T-helper 17 cell (primary cell): ENCODE measurements at places on chromosomes 7 and 10. TPM values are rescaled to one million over a fixed set of nuclear protein-coding genes. Genes with fewer than 3 reads are reported as not detected.

NPM3 gene
- total RNA-seq, result 13.1 TPM

DNA sequence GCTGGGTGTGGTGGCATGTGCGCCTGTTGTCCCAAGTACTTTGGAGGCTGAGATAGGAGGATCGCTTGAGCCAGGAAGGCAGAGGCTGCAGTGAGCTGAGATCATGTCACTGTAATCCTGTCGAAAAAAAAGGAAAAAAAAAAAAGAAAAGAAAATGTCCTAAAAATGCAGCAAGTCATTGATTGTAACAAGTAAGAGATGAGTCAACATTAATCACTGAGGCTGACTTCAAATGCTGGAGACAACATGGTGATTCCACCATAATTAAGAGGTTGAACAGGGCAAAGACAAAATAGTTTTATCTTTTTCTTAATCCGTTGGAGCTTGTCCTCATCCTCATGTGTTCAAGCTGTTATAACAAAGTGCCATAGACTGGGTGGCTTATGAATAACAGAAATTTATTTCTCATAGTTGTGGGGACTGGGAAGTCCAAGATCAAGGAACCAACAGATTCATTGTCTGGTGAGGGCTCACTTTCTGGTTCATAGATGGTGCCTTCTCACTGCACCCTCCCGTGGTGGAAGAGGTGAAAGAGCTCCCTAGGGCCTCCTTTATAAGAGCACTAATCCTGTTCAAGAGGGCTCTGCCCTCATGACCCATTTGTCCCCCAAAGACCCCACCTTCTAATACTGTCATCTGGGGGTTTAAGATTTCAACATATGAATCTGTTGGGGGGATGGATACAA is 60.3 kb downstream of the TBXAS1 start:
- peak overlapping the region; percentile 8 for H3K4me3 ChIP-seq
- no peak for DNase-seq
- H3K27ac ChIP-seq, result no peak overlapping the region
- peaks cover 3% of the 10 kb centered on the region for H3K4me1 ChIP-seq
- H3K27me3 ChIP-seq, result no peaks in the 10 kb centered on the region
- peaks cover 3% of the 10 kb centered on the region for H3K36me3 ChIP-seq

DNA sequence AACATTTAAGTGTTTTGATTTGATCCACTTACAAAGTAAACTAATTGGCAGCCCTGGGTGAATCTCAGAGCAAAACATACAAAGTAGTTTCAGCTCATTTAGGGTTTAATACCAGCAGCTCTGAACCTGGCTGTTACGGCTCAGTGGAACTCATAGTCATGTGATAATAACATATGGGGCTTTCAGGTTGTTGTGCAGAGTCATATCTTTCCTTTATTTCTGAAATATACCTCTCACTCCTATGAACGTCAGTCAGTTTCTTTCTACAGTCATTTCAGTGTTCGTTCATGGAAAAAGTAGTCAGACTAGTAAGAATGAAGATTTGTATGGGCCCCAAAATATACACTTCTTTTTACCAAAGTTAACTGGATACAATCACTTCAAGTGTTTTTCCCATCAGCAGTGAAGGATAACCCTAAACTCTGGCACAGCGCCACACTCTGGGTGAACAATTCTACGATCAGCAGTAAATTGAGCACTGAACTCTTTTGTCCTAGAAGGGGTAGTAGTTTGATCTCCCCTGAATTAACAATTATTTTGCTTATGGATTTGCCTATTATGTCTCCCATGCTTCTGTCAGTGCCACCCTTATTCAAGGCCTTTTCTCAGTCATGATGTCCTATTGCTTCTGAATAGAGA is 218.6 kb downstream of the THSD7A start:
- H3K36me3 ChIP-seq, result no peaks in the 10 kb centered on the region
- no peak overlapping the region for H3K4me3 ChIP-seq
- H3K27ac ChIP-seq, result no peak overlapping the region
- H3K27me3 ChIP-seq, result no peaks in the 10 kb centered on the region
- H3K4me1 ChIP-seq, result no peaks in the 10 kb centered on the region
- no peak for DNase-seq

GRCh38 chr7:27186668-27187474 is 1.8 kb upstream of the HOXA11 start:
- DNase-seq, result no peak
- peak overlapping the region; percentile 69 for H3K27ac ChIP-seq
- H3K27me3 ChIP-seq, result peaks cover 89% of the 10 kb centered on the region
- H3K36me3 ChIP-seq, result peaks cover 4% of the 10 kb centered on the region
- peaks cover 32% of the 10 kb centered on the region for H3K4me1 ChIP-seq
- H3K4me3 ChIP-seq, result peak overlapping the region; percentile 7

DNA sequence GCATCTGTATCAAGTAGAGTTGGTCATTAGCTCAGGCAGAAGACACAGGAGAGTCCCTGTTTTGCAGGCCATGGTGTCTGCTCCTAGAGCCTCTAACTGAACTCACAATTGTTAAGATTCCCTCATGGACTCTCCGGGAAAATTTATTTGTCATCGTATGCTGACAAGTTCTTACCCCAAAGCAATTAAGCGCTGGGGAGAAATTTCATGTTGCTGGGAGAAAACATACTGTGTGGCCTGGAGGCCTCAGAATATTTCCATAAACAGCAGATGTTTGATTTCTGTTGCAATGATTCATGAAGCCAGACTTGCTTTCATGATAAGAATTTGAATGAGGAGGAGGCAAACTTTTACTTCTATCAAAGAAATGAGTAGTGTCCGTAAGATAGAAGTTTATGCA is 583.2 kb downstream of the GATA3 start:
- peaks cover 4% of the 10 kb centered on the region for H3K27me3 ChIP-seq
- H3K27ac ChIP-seq, result no peak overlapping the region
- no peak for DNase-seq
- no peaks in the 10 kb centered on the region for H3K4me1 ChIP-seq
- H3K36me3 ChIP-seq, result no peaks in the 10 kb centered on the region
- no peak overlapping the region for H3K4me3 ChIP-seq

ARHGAP22 gene
- total RNA-seq, result 1.4 TPM

DNA sequence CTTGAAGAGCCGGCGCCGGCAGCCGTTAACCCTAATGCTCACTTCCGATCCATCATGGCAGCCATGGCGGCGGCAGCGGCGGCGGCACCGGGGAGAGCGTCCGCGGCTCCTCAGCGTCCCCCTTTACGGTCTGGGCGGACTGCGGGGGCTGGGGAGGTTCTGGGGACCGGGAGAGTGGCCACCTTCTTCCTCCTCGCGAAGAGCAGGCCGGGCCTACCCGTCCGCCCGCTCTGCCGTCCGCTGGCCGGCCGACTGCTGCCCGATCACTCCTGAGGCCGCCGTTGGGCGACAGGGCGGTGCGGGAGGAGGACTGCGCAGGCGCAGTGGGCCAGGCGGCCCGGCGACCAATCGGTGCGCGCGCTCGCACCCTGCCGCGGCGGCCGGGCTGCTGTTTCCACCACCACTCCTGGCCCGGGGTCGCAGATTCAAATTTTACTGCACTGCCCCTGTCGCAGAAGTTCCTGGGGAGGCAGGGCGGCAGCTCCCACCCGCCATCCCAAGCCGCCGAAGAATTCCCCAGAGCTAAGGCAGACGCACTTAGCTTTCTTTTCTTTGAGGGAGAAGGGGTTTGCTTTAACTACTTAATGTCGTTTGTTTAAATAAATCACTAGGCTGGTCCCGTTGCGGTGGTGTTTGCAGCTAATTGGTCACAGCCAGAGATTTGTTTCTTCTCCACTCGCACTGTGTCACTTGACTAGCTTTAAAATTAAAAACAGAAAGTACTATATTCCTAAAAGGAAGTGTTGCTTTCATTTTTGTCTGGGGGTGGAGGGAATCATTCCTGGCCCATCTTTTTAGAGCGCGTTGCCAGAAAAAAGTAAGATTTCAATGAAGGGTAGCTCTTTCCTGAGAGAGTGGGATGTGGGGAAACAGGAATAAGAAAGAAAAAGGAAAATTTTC is at the start of gene KIF5B:
Gene KIF5B (minus strand): TSS at position 290 of the 900 bp plus-strand sequence. CDS start 452 bp downstream, outside the sequence.
- H3K4me1 ChIP-seq, result peaks cover 31% of the 10 kb centered on the region
- DNase-seq, result peak; percentile 89
- no peaks in the 10 kb centered on the region for H3K36me3 ChIP-seq
- H3K27ac ChIP-seq, result peak within 1 kb of the TSS; percentile 96
- H3K27me3 ChIP-seq, result no peaks in the 10 kb centered on the region

GRCh38 chr7:123746931-123747488 is 1.8 kb downstream of the WASL start:
- no peaks in the 10 kb centered on the region for H3K27me3 ChIP-seq
- H3K36me3 ChIP-seq, result peaks cover 3% of the 10 kb centered on the region
- peak overlapping the region; percentile 96 for H3K4me3 ChIP-seq

DNA sequence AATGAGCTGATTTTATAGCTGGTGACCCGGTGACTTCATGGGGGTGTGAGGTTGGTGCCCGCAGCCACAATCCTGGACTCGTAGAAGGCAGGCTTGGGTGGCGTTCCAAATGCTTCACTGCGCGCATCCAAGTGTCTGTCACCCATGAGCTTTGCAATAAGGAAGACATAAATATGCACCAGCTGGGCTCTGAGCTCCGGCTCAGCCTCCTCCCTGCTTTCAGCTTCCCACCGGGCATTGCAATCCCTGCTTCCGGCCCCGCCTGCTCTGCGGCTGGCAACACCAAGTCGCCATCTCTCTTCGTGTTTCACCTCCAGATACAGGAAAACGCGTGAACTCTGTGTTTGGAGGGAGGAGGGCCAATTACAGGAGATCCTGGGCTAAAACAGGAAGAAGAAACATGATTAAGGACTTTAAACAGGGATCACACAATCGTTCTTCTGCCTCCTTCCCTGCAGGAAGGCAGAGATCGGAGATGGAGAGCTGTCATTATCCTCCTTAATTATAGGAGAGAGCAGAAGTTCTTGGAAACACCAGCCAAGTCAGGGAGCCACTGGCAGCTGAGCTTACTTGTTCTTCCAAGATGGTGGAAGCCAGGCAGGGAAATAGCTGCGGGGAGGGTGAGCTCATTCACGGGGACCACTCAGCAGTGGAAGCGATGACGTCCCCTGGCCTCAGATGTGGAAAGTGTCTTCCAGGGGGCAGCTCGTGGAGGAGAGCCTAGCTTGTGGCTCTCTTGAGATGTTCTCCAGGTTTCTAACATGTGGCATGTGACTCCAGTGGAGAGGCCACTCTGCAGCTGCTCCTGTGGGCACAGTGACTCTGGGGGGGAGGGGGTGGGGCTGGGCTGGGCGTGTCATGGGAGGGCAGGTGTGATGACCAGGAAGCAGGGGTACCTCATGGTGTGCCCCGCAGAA is 134.9 kb downstream of the CAMK1D start:
- H3K4me3 ChIP-seq, result no peak overlapping the region
- DNase-seq, result no peak
- H3K27me3 ChIP-seq, result no peaks in the 10 kb centered on the region

- H3K4me3 ChIP-seq, result peak overlapping the region; percentile 86
- H3K36me3 ChIP-seq, result peaks cover 22% of the 10 kb centered on the region
- peak overlapping the region; percentile 94 for H3K27ac ChIP-seq
- H3K4me1 ChIP-seq, result peaks cover 77% of the 10 kb centered on the region
Observed at GRCh38 chr7:130896898-130897514, 163.0 kb upstream of the KLF14 start.

DNA sequence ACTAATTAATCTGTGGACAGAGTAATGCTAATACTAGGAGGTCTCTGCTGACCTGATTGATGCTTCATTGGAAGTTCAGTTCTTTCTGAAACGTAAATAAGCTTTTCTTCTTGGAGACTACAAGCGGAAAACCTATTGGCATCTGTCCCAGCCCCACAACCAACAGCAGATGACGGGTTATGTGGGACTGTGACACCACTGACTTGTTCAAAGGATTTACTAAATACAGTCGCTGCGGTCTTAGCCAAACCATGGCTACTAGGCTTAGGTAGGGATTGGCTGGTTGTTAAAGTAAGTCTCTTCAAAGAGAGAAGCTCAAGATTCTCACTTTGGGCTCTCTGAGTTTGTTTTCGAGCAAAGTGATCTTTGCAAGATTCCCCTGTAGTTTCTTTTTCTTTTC is 68.3 kb downstream of the HYCC1 start:
- H3K4me1 ChIP-seq, result no peaks in the 10 kb centered on the region
- peaks cover 6% of the 10 kb centered on the region for H3K36me3 ChIP-seq
- H3K4me3 ChIP-seq, result no peak overlapping the region
- H3K27me3 ChIP-seq, result no peaks in the 10 kb centered on the region
- H3K27ac ChIP-seq, result no peak overlapping the region
- DNase-seq, result no peak

MACC1 gene
- total RNA-seq, result 0.42 TPM

DNA sequence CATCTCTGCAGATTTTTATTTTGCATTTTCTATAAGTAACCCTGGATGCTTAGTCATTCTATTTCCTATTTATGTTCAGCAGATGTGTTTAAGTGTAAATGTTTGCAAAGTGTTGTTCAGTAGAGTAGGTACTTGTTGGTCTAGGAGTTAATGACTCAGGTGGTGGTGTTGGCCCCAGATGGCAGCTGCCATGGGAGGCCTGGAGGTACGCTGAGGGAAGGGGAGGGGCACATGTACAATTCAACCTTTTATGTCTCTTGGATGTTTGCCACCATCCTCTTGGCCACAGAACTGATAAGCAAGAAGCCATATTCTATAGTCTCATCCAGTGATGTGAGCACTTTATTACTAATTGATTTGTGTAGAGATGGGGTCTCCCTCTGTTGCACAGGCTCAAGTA is 68.1 kb upstream of the SLC39A12 start:
- DNase-seq, result no peak
- no peak overlapping the region for H3K27ac ChIP-seq
- H3K36me3 ChIP-seq, result no peaks in the 10 kb centered on the region
- H3K4me3 ChIP-seq, result no peak overlapping the region

DNA sequence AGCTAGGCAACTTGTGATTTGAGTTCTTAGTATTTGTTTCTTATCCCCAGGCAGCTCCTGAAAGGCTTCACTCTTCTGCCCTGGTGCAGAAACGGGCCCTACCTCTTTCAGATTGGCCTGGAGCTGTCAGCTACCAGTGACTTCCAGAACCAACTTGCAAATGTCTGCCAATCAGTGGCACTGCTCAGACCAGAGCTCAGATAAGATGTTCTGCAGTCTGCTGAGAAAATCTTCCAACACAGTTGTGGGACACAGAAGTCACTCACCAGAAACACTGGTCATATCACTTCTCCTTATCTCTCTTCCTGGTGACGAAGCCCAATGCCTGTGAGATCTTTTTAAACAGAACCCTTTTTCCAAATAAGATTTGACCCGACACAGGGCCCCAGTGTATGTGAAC is 81.9 kb upstream of the DUSP5 start:
- no peaks in the 10 kb centered on the region for H3K36me3 ChIP-seq
- peaks cover 36% of the 10 kb centered on the region for H3K4me1 ChIP-seq
- H3K27me3 ChIP-seq, result no peaks in the 10 kb centered on the region
- H3K27ac ChIP-seq, result peak overlapping the region; percentile 63
- no peak overlapping the region for H3K4me3 ChIP-seq
